ENCODE measurements at places on chromosomes 2 and 18.

DNA sequence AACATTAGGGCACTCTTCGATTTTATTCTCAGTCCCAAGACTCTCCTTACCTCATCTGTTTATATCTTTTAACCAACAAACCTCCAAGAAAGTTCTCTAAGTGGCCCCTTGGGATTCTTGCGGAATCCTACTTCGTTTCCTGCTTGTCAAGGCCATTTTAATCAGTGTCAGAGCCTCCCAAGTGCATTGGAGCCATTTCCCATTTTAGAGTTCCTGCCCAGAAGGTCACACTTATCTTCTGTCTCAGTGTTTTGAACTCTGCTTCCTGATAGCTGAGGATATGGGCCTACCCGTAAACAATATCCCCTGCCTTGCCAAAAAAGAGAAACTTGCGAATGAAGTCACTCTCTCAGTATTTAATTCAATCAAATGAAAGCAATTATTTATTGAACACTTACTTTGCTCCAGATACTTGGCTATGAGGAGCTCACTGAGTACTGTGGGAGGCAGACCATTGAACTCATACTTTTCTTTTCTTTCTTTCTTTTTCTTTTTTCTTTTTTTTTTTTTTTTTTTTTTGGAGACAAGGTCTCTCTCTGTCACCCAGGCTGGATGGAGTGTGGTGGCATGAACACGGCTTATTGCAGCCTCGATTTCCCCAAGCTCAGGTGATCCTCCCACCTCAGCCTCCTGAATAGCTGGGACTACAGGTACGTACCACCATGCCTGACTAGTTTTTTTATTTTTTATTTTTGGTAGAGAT, 5.7 kb upstream of the NOSTRIN start:
- H3K27me3 ChIP-seq: peaks cover 3% of the 10 kb centered on the region
- no peak for DNase-seq
- no peak overlapping the region for H3K27ac ChIP-seq
- H3K36me3 ChIP-seq: no peaks in the 10 kb centered on the region
- no peak overlapping the region for H3K4me3 ChIP-seq

DNA sequence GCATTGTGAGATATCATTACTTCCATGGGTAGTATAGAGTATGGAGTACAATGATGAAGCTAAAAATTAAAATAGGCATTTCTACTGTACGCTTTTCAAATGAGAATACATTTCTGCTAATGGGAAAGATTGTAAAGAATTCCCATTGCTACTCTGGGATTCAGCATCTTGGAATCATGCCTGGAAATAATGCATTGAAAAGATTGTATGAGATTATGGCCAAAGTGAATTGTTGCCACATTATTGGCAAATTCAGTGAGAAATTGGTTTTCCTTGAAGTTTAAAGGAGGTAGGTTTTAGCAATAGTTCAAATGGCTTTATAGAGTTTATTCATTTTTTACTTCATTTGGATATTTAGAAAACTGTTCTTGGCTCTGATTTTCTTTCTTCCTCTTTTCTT, 157.9 kb downstream of the GULP1 start:
- H3K27me3 ChIP-seq: no peaks in the 10 kb centered on the region
- no peak overlapping the region for H3K27ac ChIP-seq
- DNase-seq: no peak

DNA sequence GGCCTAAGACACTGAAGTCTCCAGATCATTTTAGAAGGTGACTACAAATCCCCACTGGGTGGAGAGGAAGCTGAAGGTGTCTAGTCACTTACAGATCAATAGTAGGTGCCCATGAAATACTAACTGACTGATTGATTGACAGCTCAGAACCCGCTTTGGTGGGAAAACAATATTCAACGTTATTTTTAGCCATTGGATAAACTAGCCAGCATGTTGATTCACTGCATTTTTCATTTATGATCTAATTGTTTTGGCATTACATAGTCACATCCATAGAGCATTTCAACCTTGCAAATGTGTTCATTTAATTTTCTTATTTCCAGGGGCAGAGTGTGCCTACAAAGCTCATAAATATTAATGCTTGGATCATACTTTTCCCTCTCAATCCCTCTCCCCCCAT, 162.3 kb downstream of the MREG start:
- H3K27me3 ChIP-seq: no peaks in the 10 kb centered on the region
- no peak overlapping the region for H3K27ac ChIP-seq
- H3K4me3 ChIP-seq: no peak overlapping the region
- DNase-seq: no peak
- H3K36me3 ChIP-seq: no peaks in the 10 kb centered on the region
- H3K4me1 ChIP-seq: no peaks in the 10 kb centered on the region

- DNase-seq: no peak
- no peaks in the 10 kb centered on the region for H3K4me1 ChIP-seq
- H3K27ac ChIP-seq: no peak overlapping the region
- H3K36me3 ChIP-seq: no peaks in the 10 kb centered on the region
Observed at GRCh38 chr2:54814389-54815147, 91.1 kb downstream of the EML6 start.

DNA sequence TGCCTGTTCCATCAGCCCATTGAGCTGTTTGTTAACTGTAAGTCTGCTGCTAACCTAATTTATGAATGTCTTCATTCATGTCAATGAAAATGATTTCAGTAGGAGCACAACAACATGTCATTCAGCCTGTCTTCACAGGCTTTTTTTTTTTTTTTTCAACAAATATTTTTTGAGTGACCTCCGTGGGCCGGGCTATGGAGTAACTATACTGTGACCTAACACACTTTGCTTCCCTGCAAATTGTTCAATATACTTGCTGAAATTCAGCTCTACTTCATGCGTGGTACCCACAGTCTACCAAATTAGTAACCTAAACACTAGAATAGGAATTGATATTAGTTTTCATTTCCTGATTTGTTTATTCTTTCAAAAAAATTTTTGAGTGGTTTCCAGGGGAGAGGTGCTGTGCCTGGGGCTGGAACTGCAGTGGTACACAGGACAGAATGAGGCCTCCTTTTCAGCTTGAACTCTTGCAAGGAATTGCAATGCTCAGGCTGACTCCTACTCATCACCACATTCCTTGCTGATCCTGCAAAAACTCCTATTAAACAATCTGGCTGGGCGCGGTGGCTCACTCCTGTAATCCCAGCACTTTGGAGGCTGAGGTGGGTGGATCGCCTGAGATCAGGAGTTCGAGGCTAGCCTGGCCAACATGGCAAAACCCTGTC, 87.1 kb downstream of the CDH20 start:
- no peak overlapping the region for H3K4me3 ChIP-seq
- H3K27ac ChIP-seq: no peak overlapping the region
- no peaks in the 10 kb centered on the region for H3K27me3 ChIP-seq

GRCh38 chr18:11500153-11501122, 109.0 kb upstream of the SLC35G4 start:
- H3K4me3 ChIP-seq: no peak overlapping the region
- no peak overlapping the region for H3K27ac ChIP-seq
- no peaks in the 10 kb centered on the region for H3K4me1 ChIP-seq
- no peaks in the 10 kb centered on the region for H3K27me3 ChIP-seq
- no peak for DNase-seq

DNA sequence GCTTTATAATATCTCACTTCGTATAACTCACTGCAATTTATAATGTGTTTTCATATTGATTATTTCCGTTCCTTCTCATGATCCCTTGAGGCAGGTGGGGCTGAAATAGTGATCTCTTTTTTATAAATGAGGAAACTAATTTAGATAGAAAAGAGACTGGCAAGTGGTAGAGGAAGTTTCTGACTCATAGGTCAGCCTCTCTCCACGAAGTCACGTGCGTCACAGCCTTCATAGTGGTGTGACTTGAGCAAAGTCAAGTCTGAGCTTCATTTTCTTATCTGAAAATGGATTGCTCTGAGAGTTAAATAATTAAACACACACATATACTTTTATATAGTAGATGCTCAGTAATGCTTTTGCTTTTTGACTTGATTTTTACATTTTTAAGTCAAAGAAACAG, 19.9 kb downstream of the ABCG5 start:
- no peak overlapping the region for H3K27ac ChIP-seq
- H3K36me3 ChIP-seq: no peaks in the 10 kb centered on the region
- DNase-seq: no peak
- H3K4me3 ChIP-seq: no peak overlapping the region
- no peaks in the 10 kb centered on the region for H3K27me3 ChIP-seq

DNA sequence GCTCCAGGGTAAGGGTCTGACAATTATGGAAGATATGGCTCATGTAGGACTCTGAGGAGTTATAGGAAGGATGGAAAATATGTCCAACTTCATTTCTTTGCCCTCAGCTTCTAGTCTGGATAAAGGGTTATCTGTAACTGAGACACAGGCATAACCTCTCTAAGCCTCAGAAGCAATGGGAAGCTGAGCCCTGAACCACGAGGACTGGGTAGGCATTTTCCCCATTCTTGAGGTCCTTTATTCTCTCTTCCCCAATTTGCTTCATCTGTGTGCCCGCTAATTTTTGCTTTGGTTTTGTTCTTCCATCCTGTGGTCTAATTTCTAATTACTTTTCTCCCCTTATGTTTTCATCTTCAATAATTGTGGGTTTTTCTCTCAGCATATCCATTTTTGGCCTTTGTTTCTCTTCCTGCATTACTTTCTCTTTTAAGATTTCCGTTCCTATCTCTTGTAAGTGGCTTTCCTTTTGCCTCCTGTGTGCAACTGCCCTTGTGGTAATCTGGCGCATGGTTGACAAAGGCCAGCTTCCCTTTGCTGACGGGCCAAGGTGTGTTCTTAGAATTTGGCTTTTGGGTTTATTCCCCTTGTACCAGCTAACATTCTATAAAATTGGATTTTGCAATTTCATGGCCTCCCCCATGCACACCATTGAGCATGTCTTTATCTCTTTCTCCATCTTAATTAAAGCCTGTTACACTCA, 343.8 kb downstream of the TXNL1 start:
- DNase-seq: no peak
- H3K27me3 ChIP-seq: no peaks in the 10 kb centered on the region
- H3K27ac ChIP-seq: no peak overlapping the region
- no peak overlapping the region for H3K4me3 ChIP-seq
- no peaks in the 10 kb centered on the region for H3K4me1 ChIP-seq

DNA sequence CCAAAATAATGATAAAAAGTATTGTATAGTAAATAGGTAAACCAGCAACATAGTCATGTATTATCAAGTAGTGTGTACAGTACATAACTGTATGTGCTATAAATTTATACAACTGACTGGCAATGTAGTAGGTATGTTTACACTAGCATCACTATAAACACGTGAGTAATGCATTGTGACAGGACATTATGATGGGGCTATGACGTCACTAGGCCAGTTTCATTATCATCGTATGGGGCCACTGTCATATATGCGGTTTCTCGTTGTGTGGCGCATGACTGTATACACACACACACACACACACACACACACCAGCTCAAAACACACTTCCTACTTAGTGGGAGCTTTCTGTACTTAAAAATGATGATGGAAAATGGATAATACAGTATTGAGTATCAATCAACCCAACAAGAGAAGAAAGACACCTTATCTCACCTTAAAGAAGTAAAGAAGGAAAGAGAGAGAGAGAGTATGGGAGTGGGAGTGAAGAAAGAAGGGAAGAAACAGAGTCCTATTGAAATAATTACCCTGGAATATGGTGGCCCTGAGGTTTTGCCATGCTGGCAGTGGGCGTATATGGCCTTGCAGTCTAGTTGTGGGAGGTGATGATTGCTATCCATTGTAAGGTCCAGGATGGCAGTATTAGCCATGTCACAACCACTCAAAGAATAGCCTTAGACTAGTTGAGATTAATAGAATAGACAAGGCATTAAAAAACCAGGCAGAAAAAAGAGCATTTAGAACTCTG, 186.4 kb upstream of the ZNF521 start:
- H3K27me3 ChIP-seq: no peaks in the 10 kb centered on the region
- H3K4me3 ChIP-seq: no peak overlapping the region
- no peak for DNase-seq

DNA sequence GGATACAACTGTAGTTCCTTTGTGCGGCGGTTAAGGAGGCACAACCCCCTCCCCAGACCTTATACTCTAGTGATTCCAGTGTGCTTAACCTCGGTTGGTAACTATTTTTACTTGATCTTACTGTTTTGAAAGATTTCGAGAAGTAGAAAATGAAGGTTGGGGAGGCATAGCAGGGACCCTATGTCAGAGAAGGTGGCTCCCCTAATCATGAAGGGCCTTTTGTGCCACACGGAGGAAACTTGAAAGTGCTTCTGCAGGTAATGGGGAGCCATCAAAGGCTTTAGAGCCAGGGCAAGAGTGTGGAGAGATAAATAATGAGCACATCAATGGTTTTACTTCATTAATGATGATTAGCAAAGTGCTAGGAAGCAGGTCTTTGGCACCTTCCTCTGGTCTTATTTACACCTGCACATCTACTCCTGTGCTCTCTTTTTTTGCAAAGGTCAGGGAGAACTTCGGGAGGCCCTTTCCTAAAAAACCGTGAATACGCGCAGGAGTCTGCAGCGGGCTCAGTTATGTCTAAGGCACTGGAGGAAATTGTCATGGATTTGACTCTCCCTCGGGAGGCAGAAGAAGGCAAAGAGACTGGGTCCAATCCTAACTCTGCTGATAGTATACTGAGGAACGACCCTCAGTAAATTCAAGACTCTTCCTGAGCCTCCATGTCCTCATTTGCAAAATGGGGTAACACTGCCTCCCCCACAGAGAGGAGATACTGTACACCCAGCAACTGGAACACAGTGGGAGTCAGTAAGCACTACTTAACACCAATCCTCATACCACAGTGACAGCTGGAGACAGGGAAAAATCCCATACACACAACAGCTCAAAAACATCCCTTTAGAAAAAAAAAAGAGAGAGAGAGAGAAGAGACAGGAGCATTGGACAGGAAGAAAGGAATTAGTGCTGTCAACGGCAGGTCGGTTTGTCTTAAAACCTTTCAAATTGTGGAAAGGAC, 81.6 kb downstream of the DDX1 start:
- no peak overlapping the region for H3K4me3 ChIP-seq
- H3K36me3 ChIP-seq: no peaks in the 10 kb centered on the region
- no peak for DNase-seq
- H3K27ac ChIP-seq: no peak overlapping the region

- DNase-seq: no peak
- no peaks in the 10 kb centered on the region for H3K36me3 ChIP-seq
- H3K4me3 ChIP-seq: no peak overlapping the region
- H3K4me1 ChIP-seq: no peaks in the 10 kb centered on the region
Observed at GRCh38 chr2:46416739-46417403, 62.5 kb upstream of the TMEM247 start.

Data from CD4-positive, CD25-positive, alpha-beta regulatory T cell (primary cell).